Suppressor macrophage treated with lipopolysaccharide for 1 hour (primary cell): ENCODE measurements at places on chromosomes 1 and 21.

- no peak for DNase-seq
Observed at GRCh38 chr1:33097137-33097611, 16.2 kb downstream of the AZIN2 start.

DNA sequence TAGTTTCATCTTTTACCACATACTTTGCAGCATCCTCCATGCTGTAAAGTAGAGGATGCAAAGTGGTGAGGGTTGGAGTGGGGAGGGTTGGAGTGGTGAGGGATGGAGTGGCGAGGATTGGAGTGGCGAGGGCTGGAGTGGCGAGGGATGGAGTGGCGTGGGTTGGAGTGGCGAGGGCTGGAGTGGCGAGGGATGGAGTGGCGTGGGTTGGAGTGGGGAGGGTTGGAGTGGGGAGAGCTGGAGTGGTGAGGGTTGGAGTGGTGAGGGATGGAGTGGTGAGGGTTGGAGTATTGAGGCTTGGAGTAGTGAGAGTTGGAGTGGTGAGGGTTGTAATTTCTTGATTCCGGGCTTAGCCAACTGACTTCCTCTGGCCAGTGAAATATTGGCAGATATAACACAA is 618.3 kb downstream of the MRPL39 start:
- no peak for DNase-seq

DNA sequence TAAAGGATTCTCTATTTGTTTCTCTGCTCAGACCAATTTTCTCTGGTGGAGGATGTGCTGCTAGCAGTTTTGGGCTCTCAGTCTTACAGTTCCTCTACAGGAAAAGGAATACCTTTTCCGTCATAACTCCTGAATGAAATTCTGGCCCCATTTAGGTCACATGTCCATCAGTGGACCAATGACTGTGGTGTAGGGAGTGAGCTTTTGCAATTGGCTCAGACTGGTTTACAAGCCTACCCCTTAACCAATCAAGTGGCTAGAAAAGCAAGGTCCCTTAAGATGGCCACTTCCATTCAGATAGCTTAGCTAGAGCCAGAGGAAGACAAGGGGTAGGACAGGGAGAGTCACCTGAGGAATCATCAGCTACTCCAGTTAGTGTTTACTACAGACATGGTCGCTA is 16.4 kb upstream of the ZNF281 start:
- DNase-seq = no peak

DNA sequence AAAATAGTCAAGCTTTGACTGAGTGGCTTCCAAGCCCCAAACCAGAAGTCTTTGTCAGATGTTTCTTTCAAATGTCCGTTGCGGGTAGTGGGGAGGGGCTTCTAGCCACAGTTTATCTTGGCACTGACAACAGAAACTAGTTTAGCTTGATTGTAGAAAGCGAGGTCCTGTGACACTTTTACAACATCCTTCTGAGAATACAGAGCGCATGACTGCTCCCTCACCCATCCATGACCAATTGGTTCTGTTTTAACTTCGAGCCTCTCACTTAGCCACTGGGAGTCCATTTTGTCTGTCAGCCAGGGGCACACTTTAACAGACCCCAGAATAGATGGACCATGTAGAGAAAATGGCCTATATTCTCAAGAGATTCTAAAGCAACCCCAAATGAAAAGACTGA is 199.2 kb upstream of the ST6GALNAC5 start:
- DNase-seq = no peak

DNA sequence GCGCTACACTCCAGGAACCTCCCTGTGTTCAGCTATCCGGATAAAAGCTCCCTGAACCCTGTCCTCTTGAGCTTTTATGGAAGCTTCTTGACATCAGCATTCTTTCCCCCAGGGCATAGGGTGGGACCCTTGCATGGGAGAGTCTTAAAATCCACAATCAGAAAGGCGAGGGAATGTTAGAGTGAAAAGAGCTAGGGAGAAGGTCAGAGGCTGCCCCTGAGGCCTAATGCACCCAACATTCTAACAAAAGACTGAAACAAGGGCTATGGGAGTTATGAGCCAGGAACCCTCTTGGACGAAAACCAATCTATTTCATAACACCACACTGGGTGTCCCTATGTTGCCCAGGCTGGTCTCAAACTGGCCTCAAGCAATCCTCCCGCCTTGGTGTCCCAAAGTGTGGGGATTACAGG is 36.7 kb downstream of the NEK2 start:
- no peak for DNase-seq

DNA sequence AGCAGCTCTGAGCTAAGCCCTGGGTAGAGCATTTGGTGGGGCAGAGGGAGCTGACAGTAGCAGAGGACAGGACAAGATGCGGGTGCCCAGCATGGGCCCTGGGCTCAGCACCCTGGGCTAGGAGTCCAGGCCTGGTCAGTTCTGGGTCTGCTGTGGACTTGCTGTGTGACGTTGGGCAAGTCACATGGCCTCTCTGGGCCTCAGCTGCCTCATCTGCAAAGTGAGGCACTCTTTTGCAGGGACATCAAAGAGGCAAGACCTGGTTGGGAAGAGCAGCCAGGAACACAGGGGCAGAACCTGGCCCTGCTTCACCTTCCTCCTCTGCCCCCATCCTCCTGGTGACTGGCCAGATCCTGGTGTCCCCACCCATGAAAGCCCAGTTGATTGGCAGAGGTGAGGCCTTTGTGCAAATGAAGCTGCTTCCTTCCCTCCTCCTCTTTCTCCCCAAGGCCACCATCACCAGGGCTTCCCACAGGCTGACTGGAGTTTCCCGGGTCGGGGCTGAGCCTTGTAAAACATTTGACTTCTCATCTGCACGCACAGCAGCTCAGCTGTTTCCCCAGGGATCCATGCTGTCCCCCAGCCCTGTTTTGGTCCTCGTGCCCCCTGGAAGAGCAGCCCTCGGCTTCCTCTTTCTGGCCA is 350.5 kb downstream of the MATN1 start:
- no peak for DNase-seq

GRCh38 chr1:98316286-98316905 is 345.1 kb upstream of the SNX7 start:
- DNase-seq = peak; percentile 17

- no peak for DNase-seq
Observed at GRCh38 chr1:201217146-201217545, 26.5 kb downstream of the IGFN1 start.

DNA sequence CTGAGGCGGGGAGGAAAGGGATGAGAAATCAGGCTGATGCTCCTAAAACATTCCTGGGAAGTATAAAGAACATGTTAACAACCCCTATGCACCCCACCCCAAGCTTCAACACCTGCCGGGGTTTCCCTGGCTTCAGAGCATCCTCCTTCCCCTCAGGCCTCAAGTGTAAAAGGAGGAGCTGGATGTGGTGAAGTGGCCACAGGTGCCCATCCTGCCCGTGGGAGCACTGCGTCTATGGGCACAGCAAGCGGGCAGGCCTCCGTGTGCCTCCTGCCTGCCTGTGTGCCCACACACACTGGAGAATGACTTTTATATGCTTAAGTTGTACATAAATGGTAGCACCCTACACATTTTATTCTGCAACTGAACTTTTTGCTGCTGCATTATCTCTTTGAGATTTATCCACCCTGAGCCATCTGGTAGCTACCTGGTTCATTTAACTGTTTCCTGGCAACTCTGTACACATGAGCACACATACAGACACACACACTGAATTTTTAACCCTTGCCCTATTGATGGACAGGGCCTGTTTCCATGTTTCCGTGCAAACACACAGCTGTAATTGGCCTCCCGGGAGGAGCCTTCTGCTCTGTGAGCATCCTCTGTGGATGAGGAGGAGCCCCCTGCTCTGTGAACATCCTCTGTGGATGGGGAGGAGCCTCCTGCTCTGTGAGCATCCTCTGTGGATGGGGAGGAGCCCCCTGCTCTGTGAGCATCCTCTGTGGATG is 13.4 kb upstream of the FTCD start:
- no peak for DNase-seq

DNA sequence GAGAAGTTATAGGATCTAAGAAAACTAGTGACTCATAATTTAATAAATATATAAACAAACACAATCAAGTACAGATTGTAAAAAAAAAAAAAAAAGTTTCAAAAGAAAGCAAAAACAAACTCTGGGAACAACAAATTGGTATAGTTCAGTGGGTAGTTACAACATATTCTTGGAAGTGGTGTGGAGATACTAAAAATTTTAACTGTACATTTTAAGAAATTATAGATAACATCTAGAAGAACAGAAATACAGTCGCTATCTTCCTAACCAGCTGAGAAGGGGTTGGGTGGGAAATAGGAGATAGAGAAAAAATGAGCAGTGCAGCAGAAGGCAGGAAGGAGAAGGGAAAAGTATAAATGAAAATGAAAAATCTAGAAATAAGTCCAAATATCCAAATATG is 70.5 kb downstream of the LRRC8C start:
- DNase-seq = no peak

GRCh38 chr1:34101151-34101550 is 63.9 kb downstream of the CSMD2 start:
- DNase-seq = no peak

- DNase-seq = no peak
Observed at GRCh38 chr1:43545695-43546387, 15.2 kb downstream of the PTPRF start.

DNA sequence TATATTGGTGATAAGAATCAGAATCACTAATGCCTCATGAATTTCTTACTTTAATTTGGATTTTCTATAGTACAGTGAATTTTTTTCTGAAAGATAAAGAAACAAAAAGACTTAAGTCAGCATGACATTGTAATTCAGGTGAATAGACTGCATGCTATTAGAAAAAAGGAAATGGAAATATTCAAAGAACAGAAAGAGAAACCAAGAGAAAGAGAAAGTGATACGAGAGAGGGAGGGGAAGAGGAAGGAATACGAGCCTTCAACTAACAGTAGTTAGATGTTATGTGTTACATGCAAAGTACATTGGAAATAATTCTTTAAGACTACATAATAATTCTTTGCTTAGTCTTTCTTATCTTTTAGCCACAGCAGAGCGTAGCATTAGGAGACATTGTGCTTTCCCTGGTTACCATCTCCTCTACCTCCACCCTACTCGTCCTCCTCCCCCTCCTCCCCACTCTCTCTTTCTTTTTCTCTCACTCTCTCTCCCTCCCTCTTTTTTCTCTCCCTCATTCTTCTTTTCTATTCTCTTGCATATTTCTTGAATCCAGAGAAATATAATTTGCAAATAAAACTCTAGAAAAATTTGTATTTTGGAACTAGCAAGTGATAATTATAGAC is 46.4 kb upstream of the ADGRL4 start:
- no peak for DNase-seq

- peak; percentile 17 for DNase-seq
Observed at GRCh38 chr1:99326215-99326949, 62.1 kb downstream of the PLPPR4 start.

- DNase-seq = no peak
Observed at GRCh38 chr1:233497679-233498078, 116.2 kb upstream of the KCNK1 start.

GRCh38 chr1:43554444-43554992 is 23.8 kb downstream of the PTPRF start:
- DNase-seq = peak; percentile 38

DNA sequence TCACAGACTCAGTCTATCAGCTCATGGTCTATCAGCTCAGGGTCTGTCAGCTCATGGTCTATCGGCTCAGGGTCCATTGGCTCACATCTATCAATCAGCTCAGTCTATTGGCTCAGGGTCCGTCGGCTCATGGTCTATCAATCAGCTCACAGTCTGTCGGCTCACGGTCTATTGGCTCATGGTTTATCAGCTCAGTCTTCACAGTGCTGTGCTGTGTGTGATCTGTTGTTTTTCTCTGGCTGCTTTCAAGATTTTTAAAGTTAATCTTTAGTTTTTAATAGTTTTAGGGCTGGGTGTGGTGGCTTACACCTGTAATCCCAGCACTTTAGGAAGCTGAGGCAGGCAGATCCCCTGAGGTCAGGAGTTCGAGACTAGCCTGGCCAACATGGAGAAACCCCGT is 14.4 kb downstream of the C1orf159 start:
- no peak for DNase-seq

GRCh38 chr21:41008974-41009373 is 159.0 kb upstream of the BACE2 start:
- peak; percentile 29 for DNase-seq

DNA sequence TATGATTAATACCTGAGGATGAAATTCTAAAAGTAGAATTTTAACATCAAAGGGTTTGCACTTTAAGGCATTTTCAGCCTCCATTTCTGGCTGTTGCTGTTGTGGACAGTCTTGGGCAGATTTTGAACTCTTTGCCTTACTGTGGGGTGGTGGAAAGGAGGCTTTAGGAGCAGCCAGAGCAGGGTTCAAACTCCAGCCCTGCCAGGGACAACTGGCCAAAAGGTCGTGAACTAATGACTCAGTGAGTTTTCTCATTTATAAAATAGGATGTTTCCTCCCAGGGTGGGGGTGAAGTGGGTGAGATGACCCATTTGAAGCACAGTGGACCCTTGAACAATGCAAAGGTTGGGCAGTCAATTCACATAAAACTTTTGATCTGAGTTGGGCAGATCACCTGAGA is 36.7 kb downstream of the MAPKAPK2 start:
- no peak for DNase-seq

DNA sequence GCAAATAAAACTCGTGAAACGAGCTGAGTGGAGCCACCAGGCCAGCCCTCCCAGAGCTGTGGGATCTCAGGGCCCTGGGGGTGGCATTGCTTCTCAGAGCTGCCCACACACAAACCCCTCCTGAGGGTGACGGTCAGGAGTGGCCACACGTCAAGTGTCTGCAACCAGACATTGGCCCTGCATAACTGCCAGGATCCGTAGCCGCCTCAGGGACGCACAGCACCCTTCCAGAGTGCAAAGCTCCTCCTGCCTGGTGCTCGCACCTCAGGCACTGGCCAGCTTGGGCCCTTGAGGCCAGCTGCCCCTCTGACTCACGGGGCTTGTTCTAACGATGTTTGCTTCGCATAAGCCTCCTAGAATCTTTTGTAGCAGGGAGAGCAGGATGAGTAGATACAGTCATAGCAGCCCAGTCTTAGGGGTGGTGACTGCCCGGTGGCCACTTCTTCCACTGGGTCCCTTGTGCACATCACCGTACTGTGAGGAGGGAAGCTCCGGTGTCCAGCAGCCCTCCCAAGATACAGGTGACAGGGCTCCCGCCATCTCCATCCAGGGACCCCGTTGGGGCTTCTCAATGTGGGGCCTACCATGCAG is 5.0 kb downstream of the WNT3A start:
- DNase-seq = no peak

DNA sequence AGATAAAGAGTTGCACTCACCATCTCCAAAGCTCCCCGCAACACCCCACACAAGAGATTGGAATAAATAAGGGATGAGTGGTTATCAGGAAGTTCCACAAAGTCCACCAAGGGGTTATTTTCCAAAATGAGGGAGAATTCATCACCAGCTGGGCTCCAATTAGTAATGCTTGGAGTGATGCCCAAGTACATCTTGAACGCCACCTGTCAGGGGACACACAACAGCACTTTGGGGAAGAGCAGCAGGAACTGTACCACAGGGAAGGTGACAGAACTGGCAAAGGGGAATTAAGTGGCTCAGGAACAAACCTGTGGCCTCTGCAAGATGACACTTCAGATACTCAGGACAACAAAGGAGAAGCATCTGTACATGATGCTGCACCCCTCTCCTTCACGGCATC is 11.5 kb downstream of the TRAPPC3 start:
- no peak for DNase-seq

DNA sequence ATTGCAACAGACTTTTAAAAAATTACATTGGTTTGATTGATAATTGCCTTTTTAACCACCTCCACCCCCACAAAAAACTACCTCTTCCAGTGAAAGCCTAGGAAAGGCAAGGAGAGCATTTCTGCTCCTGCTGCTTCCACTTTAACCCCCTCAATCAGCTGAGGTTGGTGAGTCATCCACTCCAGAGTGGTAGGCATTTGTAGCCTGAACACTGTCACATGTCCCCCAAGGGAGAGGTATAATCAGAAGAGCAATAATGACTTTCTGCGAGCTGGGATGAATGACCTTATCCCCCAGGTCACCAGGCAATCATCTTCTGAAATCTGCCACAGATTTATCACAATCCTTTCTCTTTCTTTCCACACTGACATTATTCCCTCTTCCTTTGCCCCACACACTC is 126.6 kb upstream of the CAMK1G start:
- DNase-seq = peak; percentile 20
